ENCODE measurements at places on chromosomes 6 and 20.

DNA sequence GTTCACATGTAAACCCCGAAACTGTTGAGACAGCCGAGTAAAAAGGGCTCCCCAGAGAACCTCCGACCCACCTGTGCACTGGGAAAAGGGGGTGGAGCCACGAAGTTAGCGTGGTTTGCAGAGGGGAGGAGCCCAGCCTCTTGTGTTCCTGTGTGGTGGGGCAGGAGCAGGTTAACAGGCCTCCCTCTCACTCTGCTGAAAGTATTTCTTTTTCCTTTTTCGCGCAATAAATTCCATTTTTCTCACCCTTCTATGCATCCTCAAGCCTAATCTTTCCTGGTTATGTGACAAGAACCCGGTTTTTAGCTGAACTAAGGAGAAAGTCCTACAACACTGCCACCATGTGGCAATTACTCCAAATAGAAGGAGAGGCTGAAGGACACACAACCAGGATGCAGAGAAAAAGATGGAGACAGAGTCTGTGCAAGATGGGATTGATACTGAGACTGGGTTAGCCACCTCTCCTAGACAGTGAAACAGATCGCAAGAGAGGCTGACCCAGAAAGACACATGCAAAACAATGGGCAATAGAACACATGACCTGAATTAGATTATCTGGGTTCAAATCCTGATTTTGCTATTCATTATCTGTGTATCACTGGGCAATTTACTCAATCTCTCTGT is 168.7 kb upstream of the PRSS16 start:
- DNase-seq = no peak

- DNase-seq = no peak
Measured at GRCh38 chr6:70758883-70759282, 91.2 kb downstream of the SMAP1 start.

- DNase-seq = no peak
Measured at GRCh38 chr6:157233686-157234085, 89.6 kb downstream of the TMEM242 start.

DNA sequence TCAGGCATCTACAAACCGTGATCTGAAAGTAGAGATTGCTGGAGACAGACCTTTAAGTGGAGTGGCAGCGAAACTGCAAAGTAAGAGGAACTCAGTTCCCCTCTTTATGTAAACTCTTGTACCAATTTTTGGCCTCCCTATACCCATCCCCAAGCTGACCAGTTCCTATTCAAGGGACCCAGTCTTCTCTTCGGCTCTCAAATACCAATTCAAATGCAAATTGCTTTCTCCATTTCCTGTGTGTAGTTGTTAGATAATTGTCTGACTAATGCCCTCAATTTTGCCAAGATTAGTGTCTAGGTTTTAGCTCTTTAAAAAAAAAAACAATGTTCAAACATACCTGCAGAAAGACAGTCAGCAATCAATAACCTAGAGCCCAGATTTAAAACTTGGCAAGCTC is 150.9 kb downstream of the EYA4 start:
- no peak for DNase-seq

DNA sequence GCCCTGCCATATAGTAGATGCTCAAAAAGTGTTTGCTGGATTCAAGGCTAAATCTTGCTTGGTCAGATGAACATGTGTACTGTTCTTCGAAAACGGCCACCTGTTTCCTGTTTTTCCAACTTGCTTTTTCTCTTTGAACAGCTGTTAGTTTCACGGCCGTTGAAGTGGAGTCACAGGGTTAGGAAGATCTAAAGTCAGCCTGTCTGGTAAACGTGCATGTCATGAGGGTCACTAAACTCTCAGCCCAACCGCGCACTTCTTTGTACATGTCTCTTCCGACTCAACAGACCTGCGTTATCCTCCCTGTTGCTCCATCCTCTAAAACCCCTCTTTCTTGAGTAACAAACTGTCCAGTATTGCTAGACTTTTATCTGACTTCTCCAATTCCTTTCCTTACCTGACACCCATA is 93.2 kb upstream of the MAN1A1 start:
- no peak for DNase-seq

DNA sequence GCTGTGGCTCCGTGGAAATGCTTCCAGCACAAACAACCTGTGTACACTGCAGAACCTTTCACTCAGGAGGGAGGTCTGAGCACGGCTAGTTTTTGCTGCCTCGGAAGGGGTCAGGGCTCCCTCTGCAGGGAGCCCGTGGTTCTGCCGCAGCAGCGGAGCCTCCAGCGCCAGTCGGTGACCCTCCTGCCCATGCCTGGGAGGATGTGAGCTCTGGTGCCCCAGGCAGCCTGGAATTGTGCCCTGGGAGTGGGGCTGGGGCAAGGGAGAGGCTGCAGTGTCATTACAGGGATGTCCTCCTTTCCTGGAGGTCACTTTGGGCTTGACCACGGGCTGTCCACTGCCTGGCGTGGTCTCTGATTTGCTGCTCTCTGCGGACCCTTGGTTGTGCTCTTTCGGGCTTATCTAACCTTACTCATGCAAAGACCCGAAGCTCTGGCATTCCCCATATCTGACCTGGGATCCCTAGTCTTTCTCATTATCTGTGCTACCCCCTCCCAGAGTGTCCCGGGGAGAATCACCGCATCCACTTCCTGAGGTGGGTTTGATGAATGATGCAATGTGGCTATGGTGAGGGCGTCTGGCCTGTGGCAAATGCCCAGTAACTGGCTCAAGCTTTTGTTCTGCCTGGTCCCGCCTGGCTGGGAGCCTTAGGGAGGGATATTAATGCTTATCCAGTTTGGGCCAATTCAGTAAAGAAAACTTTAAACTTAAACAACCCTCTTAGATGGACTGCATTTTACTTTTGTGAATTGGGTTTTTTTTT is 59.6 kb upstream of the TAGAP start:
- peak; percentile 44 for DNase-seq

All from stimulated activated CD8-positive, alpha-beta memory T cell treated with anti-CD3 and anti-CD28 coated beads, Interleukin-4, amount 100 ng/mL, for 4 hours (primary cell).